Thoracic aorta (tissue), 2 donors: ENCODE measurements at places on chromosomes 6 and 20. TPM values are rescaled to one million over a fixed set of nuclear protein-coding genes. Genes with fewer than 3 reads are reported as not detected.

The TCP11 gene
- not detected for total RNA-seq

- no peak for DNase-seq
These were observed 635.8 kb downstream of the COL12A1 start for GRCh38 chr6:74570044-74570443.

DNA sequence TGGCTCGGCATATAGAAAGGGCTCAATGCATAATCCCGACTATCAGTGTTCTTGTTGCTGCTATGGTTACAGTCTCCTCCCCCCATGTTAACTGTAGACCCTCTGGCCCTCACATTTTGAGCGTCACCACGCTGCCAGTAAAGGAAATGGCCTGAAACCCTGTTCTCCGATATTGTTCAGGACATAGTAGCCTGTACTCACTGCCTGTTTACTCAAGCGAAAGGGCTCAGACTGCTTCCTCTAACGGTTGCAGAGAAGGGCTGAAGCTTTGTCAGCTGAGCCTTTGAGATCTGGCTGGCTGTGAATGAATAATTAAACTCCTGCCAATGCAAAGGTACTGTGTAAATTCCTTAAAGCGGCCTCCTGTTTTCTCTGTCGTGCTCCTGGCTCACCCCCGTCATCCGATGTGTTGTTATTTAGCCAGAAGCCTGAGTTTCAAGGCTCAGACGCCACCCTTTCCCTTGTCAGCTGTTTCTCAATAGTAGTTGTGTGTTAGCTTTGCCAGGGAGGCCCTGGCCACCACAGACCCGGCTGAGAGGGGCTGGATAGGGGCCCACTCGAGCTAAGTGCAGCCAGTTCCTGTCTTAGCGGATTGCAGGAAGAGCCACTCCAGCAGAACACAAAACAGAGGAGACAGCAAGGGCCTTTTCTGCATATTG lies 31.2 kb upstream of the RALGAPA2 start:
- DNase-seq: peak; percentile 12

The SIRPD gene
- not detected for total RNA-seq
